ENCODE measurements at places on chromosomes 6 and 20.
A peak's percentile ranks its signal among the peaks of the same experiment; 100 is the strongest.

DNA sequence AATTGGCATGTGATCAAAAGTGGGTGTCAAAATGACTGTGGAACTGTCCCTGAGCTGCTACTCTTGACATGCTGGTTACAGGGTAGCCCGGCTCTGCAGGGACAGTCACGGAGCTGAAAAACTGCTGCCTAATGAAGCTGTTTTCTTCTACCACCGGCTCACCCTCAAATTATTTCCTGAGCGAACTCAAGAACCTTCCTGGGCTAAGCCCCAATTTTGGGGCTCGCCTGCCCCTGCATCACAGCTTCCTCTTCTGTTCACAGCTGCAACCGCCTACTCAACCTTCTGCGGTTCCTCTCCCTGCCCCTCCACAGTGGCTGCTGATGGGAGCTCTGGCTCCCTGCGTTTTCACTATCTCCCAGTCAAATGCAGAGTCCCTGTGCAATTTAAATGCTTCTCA, 110.8 kb upstream of the MLN start:
- peak; percentile 83 for DNase-seq

- peak; percentile 84 for DNase-seq
Measured at GRCh38 chr6:33298773-33299236, at the start of gene RGL2. Gene RGL2 (minus strand): TSS chr6:33298942. CDS start chr6:33298610, 332 bp downstream.

DNA sequence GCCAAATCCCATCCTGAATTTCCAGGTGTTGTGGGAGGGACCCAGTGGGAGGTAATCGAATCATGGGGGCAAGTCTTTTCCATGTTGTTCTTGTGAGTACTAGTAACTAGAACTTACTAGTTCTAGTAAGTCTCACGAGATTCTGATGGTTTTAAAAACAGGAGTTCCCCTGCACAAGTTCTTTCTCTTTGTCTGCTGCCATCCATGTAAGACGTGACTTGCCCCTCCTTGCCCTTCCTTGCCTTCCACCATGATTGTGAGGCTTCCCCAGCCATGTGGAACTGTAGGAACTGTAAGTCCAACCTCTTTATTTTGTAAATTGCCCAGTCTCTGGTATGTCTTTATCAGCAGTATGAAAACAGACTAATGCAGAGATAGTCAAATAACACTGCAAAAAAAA, 122.7 kb upstream of the BEND6 start:
- DNase-seq: no peak

DNA sequence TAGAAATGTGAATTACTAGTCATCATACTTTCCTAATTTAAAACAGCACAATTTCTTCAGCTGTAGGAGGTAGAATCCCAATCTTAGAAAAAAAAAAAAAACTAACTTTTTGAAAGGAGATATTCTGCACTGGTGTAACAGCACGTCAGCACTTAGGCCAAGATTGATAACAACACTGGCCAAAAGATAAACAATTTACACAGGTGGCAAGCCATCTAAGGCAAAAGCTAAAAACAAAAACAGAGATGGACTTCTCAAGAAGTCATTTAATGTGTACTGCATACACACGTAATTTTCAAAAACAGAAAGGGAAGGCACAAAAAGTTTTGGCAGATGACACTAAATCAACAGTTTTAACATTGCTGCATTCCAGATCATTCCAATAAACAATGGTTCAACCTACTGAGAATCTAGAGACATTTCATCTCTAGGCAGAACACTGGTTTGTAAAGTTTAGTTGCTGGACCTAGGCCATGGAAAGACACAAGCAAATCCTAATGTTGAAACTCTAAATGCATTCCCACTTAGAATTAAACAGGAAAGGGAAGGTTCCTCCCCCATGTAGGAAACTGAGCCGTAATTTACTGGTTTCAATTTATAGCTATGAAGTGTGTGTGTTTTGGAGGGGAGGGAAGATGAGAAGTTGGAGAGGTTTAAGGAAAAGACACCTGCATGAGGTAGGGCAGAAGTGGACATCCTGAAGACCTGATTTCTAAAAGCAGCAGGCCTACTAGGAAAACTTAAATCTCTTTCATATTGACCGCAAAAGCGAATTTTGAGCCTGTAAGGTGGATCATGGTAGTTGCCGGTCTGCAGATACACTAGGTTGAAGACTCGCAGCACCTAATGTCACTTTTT, 1.3 kb downstream of the GCLC start:
- DNase-seq: peak; percentile 48

DNA sequence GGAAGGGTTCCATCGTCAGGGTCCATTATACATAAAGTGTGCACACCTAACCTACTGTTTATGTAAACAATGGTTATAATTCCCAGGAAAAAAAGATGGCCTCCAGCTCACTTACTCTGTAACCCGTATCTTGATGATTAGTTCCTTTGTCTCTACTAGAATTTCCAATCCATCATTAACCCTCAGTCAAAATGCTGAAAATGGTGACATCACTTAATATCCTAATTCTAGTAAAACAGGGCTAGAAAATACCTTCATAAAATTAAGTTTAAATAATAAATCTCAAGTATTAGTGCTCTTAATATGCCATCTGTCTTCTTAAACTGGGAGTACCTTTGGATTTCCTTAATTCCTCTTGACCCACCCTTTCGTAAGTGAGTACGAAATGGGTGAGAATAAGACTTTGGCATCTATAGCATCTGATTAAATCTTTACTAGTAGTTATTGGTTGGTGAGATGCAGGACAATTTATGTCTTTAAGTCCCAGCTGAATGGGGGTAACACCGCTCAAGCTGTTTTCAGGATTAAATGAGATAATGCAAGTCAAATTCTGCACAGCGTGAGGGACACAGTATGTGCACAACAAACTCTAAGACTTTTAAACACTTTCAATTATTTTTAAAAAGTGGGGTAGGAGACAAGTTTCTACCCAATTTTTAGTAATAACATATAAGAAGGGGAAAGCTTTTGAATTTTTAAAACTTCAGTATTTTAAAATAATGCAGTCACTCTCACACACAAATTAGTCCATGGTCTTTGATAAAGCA, 1.6 kb downstream of the HMGN3 start:
- DNase-seq: no peak

DNA sequence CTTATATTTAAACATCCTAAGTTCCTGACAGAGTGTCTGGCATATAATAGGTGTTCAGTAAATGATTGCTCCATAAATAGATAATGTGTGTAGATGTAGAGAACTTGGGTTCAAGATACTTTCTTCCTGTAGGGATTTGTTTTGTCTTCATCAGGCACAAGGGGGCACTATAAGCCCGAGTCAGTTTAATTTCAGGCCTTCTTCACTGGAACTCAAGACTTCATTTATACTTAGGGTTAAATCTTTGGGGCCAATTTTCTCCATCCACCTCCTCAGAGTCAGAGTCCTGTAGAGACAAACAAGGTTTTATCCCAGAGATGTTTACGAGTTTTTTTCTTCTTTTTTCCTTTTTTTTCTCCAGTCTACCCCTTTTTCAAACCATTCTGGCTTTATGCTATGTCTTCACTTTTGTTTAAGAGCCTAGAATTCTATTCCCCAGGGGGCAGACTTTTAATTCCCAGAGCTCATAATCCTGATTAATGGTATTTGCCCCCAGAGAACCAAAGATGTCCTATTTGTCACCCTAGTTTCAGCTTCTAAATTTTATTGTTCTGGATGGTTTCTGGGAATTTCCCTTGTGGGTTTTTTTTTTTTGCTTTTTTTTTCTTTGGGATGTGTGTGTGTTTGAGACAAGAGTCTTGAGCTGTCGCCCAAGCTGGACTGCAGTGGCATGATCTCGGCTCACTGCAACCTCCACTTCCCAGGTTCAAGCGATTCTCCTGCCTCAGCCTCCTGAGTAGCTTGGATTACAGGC, 88.4 kb downstream of the HFE start:
- DNase-seq: peak; percentile 89

DNA sequence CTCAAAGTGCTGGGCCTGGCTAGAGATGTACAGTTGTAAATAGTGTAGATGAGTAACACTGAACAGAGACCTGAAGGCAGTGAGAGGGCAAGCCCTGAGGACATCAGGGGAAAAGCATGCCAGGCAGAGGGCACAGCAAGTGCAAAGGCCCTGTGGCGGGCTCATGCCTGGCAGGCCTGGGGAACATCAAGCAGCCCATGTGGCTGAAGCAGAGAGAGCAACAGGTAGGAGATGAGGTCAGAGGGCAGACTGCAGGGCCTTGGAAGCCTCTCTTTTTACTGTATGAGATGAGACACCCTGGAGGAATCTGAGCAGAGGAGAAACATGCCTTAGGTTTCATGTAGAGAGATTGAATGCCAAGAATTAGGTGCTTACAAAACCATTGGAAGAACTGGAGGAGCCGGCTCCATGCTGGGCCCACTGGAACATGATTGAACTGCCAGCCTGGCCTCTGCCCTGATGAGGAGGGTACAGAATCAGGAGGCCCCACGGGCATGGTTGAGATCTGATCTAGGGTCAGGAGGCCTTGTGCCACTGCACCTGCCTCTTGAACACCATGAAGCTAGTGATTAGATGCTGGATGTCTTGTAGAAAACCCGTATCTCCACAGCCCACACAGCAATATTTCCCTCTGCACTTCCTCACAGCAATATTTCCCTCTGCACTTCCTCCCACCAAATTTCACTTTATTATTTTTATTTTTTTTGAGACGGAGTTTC, 5.9 kb upstream of the HMGA1 start:
- no peak for DNase-seq

GRCh38 chr20:54984104-54984448, 508.7 kb downstream of the DOK5 start:
- DNase-seq: no peak

GRCh38 chr20:11379257-11380011, 538.3 kb upstream of the BTBD3 start:
- DNase-seq: peak; percentile 20

All from common myeloid progenitor, CD34-positive (primary cell).